Tongue (tissue), 3 donors: ENCODE measurements at places on chromosomes 3 and 15.

- no peak for DNase-seq
Observed at GRCh38 chr3:95120921-95121320, 1058.1 kb downstream of the NSUN3 start.

DNA sequence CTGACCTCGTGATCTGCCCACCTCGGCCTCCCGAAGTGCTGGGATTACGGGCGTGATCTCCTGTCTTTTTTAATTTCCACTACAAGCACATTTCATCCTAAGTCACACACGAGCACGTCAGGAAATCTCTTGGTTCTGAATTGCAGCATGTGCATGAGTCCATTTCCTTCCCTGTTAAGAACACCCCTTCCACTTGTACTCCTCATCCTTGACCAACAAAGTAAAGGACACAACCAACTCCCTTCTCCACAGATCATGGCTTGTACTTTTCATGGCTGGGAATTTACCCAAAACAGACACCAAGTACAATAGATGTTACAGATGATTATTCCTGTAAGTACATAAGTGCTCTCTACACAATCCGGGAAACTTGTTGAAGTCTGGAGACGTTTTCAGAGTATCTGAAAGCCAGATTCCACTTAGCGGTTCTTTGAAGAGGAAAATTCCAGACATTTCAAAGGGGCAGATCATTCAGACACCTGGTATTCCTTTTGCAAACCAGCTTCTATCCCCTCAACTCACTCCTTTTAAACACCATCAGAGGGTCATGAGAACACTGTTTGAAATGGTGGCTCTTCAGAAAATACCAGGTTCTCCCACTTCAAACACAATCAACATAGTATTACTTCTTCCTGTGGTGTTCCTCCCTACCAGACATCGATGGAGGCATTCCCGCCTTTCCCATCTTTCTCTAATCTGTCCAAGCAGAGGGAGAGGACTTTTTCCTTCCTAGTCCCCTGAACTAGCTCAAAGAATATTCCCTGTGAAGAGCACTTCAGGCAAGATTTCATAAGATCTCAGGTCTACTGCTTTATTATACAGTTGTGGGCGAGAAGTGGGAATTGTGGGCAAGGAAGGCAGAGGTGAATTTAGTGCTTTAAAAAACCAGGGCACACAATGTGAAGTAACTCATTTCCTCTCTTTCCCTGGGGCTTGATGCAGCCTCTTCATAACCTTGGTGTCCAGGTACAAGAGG, 80.1 kb upstream of the TSC22D2 start:
- no peak for DNase-seq

- DNase-seq, result no peak
Observed at GRCh38 chr3:77303955-77304699, 264.2 kb downstream of the ROBO2 start.

- DNase-seq, result peak; percentile 35
Observed at GRCh38 chr3:53673722-53674350, 172.4 kb downstream of the CHDH start.

GRCh38 chr3:102483556-102483955, 48.7 kb downstream of the ZPLD1 start:
- no peak for DNase-seq

GRCh38 chr3:144033863-144034262, 62.2 kb downstream of the DIPK2A start:
- DNase-seq, result no peak

- no peak for DNase-seq
Observed at GRCh38 chr3:173699353-173699752, 301.8 kb downstream of the NLGN1 start.
